ENCODE measurements at places on chromosomes 11 and 22.

GRCh38 chr11:35876786-35877185 is 67.1 kb upstream of the LDLRAD3 start:
- no peak for DNase-seq

GRCh38 chr11:64224151-64224890 is 1.7 kb downstream of the TRPT1 start:
- no peak for DNase-seq

DNA sequence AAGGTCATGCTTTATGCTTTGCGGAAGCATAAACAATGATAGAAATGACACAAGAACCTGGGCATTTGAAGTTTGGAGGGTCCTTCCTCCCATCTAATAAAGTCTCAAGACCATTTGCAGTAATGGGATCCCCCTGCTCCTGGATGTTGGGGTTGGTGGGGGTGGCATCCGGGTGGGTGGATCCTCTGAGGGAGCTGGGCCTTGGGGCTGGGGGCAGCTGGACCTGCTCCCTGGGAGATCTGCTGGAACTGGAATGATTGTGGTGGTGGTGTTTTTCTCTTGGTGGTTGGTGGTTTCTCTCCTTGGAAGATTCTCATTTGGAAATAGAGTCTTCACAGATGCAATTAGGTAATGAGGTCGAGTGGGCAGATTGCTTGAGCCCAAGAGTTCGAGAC is 2.2 kb upstream of the NAP1L4 start:
- DNase-seq = no peak

- no peak for DNase-seq
Measured at GRCh38 chr11:12901874-12902481, 107.1 kb upstream of the RASSF10 start.

GRCh38 chr11:75241906-75242644 is 1.5 kb downstream of the TPBGL start:
- no peak for DNase-seq

DNA sequence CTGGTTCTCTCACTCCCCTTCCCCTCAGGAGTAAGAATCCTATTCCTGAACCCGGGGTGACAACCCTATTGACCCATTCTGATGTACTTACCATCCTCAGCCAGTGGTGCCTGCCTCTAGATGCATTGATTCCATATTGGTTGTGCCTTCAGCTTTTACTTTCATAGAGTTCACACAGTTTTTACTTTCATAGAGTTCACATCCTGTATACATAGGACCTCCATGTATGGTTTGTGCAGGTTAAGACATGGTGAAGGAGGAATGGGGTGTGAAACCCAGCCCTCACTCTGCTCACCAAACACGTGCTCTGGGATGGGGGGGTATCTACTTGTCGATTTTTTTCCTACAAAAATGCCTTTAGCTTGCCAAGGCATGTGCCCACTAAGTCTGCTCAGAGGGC is 105.6 kb upstream of the TBCEL start:
- no peak for DNase-seq

DNA sequence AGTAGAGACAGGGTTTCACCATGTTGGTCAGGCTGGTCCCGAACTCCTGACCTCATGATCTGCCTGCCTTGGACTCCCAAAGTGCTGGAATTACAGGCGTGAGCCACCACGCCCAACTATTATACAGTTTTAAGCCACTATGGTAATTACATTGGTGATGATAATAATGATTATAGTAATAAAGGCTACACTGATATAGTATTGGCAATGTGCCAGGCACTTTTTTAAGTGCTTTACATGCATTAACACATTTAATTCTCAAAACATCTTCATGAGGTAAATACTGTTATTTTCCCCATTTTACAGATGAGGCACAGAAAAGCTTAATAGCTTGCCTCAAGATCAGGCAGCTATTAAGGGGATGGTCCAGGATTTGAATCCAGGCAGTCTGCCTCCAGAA is 222.5 kb downstream of the SOX6 start:
- no peak for DNase-seq

DNA sequence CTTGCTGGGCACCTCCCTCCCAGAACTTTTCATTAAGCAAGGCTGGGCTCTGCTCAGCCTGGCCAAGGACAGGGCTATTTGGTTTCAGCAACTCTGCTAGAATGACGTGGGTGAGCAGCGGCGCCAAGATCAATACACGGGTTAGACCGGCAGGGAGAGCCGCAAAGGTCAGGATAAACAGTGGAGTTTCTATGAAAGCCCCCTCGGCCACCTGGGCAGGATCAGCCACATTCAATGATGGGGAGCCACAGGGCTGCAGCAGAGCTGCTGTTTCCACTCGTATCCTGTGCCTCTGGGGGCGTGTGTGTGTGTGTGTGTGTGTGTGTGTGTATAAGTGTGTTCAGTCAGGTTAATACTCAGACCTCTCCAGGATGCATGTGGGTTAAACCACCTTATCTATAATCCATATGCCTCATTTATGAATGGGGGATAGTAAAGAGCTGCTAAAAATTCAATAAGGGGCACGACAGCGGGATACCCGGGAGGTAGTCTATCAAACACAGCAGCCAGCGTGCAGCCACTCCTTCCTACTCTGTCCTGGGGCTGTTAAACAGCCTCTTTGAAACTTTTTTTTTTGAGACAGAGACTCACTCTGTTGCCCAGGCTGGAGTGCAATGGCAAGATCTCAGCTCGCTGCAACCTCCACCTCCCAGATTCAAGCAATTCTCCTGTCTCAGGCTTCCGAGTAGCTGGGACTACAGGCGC is 34.8 kb downstream of the MYH9 start:
- DNase-seq = peak; percentile 71

- no peak for DNase-seq
Measured at GRCh38 chr11:131762346-131763110, 392.1 kb downstream of the NTM start.

- no peak for DNase-seq
Measured at GRCh38 chr22:46276563-46276962, 8.8 kb downstream of the TTC38 start.

GRCh38 chr22:44207173-44207980 is 26.7 kb downstream of the PARVG start:
- no peak for DNase-seq

GRCh38 chr11:86849679-86850078 is 49.3 kb downstream of the PRSS23 start:
- no peak for DNase-seq

GRCh38 chr11:22666688-22667439 is 453 bp downstream of the GAS2 start:
- no peak for DNase-seq

GRCh38 chr22:27875951-27876350 is 43.1 kb downstream of the PITPNB start:
- DNase-seq = no peak

GRCh38 chr22:37032535-37033460 is 13.3 kb downstream of the MPST start:
- no peak for DNase-seq

DNA sequence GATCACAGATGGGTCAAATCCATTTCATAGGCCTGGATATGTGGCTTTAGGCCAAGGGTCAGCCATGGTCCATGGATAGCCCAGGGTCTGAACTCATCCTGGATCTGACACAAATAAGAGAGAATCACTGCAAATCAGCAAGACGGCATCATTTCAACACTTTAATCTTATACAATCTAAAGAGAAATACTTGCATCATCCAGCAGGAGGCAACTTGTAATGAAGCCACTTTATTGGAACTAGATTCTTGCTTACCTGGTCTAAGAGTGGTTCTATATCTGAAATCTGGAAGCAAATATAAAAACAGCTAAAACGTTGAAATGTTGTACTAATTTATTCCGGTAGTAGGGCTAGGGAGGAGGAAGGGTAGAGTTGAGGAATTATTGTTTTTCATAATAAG is 870.1 kb downstream of the JRKL start:
- no peak for DNase-seq

DNA sequence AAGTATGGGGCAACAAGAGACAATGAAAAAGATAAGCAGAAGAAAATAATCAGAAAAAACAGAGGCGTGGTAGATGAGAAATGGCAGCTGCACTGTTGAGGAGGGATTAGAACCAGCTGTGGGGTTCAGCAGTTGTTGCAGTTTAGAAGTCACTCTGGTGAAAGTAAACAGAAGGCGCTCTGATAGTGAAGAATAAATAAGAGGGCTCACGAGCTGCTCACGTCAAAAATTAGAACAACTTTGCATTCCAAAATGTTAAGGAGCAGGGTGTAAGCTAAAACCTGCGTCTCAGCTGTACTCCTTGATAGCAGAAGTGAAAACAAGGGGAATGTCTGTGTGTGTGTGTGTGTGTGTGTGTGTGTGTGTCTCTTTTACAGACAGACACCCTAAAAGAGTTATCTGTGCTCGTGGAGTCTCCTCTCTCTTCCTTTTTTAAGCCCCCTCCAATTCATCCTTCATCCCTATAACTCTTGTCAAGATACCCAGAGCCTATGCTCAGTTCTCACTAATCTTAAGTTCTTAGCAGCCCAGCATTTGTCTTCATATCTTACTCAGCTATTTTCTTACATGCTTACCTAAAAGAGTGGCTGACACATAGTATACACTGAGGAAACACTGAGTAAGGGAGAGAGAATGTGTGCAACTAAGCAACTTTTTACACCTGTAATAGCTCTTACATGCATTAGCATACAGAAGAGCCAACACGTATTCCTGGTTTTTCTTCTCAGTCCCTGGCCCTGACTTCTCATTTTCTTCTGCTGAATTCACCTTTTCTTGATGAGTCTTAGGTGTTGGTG is 8.9 kb downstream of the TTC17 start:
- no peak for DNase-seq

DNA sequence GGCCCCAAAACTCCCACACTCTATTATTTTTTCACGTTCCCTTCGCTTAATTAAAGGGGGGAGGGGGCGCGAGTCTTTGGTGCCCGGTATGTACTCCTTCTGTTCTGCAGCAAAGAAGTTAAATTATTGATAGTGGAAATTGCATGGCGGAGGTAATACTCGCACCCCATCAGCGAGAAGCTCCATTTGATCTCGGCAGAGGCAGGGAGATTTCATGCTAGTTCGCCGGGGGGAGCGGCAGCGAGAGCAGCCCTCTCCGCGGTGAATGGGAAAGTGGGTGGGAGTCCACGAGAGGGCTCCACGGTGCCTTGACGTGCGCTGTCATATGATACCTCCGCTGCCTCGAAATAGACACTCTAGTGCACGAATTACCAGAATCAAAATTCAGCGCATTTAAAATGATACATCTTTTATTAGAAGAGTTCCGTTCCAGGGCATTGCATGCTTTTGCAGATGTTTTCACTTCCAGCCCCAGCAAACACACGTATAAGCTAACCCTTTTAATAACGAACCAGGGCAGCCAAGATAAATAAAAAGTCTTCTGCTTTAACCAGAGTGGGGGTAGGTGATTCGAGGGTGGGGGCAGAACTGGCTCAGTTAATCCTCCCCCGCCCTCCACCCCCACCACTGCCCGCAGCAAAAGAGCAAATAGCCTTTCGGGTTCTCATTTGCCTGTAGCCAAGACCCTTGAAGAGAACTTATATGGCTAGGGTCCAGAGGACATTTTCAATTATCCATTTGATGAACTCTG is 1.3 kb upstream of the BDNF start:
- no peak for DNase-seq

DNA sequence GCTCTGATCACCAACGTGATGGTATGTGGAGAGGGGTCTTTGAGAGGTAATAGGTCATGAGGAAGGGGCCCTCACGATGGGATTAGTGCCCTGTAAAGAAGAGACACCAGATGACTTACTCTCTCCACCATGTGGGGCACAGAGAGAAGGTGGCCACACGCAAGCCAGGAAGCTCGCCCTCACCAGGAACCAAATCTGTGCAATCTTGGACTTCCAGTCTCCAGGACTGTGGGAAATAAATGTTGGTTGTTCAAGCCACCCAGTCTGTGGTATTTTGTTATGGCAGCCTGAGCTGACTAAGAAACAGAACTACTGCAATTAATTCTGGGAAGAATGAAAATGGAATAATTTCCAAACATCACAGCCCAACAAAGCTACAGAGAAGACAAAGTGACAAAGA is 117.5 kb downstream of the SNX19 start:
- no peak for DNase-seq

DNA sequence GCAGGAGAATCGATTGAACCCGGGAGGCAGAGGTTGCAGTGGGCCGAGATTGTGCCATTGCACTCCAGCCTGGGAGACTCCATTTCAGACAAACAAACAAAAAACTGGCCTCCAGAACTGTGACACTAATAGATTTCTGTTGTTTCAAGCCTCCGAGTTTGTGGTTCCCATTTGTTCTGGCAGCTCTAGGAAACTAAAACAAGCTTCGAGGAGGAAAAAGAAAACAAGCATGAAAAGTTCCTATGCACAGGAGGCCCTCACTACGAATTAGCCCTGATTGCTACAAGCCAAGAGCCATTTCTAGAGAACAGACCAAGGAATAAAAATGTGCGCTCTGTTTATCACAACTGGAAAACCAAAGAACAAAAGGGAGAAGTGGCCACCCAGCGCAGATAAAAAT is 47.8 kb upstream of the SHANK2 start:
- no peak for DNase-seq

DNA sequence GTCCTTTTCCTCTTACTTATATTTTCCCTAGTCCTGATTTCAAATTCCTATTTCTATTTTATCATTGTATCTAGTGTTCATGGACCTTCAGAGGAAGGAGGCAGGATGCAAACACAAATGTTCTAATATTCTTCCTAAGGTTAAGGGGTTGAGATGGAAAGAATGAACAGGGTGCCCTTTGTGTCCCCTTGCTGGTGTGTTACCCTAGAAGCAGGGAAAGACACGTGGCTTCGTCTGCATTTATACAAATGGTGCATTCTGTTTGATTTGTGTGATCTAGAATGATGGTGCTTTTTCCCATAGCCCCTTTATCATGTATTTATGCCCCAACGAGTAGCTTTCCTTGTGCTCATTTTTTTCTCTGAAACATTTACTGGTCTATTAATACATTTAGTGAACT is 76.2 kb downstream of the PLEKHA7 start:
- DNase-seq = no peak

DNA sequence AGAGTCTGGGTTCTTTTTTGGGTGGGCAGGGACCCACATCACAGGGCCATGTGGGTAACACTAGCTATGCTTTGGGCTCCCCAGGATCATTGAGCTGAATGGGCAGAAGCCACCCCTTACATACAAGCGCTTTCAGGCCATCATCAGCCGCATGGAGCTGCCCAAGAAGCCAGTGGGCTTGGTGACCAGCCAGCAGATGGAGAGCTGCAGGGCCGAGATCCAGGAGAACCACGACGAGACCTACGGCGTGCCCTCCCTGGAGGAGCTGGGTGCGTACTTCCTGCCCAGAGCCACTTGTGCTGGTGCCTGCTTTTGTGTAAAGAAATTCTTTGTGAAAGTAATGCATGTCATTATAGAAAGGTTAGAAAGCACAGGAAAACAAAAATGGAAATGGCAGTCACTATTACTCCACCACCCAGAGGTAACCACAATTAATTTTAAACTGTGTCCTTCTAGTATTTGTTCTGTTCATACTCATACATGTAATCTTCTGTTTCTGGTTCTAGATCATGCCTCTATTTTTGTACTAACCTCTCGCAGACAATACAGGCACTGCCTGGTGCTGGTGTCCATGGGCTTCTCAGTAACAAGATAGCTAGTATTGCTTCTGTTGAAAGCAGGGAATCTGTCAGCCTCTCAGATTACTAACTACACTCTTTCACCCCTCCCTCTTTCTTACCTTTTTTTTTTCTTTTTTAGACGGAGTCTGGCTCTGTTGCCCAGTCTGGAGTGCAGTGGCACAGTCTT is 13.7 kb downstream of the CRY2 start:
- no peak for DNase-seq

GRCh38 chr11:47204637-47204989 is 10.2 kb upstream of the DDB2 start:
- no peak for DNase-seq

- no peak for DNase-seq
Measured at GRCh38 chr22:37985751-37986281, 1.5 kb upstream of the SOX10 start.
